ENCODE measurements at places on chromosomes 11 and 22.

DNA sequence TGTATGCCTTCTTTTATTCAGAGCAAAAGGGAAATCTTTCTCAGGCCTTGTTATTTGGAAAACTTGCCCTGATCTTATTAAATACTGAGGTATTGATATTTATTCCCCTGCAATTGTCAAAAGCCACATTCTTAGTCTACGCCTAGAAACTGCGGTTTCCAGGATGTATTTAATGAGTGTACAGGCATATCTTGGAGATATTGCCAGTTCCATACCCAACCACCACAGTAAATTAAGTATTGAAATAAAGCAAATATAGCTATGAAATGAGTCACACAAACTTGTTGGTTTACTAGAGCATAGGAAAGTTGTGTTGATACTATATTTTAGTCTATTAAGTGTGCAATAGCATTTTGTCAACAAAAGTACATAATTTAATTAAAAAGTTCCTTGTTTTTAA, 152.7 kb upstream of the CCDC179 start:
- DNase-seq = no peak

DNA sequence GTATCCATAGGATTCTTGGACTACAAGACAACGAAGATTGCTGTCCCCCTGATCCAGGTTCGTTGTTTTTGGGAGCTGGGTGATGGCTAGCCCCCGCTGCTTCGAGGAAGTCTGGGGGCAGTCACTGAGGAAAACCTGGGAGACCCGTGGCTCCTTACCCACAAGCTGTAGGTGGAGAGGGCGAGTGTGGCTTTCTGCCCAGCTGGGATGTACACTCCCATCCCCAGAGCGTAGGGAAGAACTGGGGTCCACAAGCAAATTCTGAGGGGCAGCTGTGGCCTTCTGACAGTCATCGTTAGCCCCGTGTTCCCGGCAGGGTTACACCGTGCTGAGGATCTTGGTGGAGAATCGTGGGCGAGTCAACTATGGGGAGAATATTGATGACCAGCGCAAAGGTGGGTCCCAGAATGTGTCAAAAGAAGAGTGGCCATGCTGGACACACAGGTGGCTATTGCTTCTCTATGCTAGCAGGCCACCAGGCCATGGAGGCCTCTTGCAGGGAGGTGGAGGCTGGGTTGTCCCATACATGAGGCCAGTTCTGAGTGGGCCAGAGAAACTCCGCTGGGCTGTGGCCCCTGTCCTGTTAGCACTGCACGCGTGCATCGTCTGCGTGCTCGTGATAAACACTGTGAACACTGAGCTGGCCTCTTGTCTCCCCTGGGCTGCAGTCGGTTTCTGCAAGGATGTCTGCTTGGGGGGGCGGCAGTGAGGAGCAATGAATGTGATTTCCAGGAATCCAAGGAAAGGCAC, 39.8 kb downstream of the GLB1L2 start:
- no peak for DNase-seq

- no peak for DNase-seq
Measured at GRCh38 chr11:8020244-8020597, 33.1 kb downstream of the EIF3F start.

DNA sequence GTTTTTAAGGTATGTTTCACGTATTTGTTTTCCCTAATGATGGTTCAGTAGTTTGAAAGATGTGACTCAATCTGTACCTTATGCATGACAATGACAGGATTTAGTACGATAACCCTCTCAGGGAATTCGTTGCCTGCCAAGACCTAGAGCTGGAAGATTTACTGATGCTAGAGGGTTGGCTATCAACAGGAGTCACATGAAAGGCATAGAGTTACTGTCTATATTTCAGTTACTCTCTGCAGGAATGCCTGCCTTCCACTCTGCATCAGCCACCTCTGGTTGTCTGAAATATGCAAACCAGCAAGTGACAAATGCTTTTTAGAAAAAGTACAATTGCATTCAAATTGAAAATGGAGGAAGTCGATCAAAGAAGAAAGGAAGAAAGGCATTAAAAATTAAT, 276.3 kb upstream of the RAG2 start:
- no peak for DNase-seq

DNA sequence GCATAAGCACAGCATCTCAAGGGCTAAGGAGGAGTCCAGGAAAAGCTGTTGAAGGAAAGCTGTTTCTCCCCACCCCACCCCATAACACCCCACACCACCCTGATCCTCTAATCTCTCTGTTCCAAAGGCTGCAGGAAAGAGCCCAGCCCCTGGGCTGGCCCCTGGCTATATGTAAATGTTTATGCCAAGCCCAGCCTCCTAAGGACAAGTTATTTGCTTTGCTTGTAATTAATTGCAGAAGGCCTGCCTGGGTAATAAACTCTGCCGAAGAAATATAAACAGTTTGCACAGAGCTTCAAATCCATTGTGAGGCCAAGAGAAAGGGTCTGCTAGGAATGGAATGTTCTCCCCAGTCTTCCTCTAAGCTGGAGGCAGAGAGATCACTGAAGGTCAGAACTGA, 21.2 kb downstream of the ARRB1 start:
- DNase-seq = no peak

GRCh38 chr11:19561011-19561410, 151.6 kb upstream of the NAV2 start:
- DNase-seq = no peak

DNA sequence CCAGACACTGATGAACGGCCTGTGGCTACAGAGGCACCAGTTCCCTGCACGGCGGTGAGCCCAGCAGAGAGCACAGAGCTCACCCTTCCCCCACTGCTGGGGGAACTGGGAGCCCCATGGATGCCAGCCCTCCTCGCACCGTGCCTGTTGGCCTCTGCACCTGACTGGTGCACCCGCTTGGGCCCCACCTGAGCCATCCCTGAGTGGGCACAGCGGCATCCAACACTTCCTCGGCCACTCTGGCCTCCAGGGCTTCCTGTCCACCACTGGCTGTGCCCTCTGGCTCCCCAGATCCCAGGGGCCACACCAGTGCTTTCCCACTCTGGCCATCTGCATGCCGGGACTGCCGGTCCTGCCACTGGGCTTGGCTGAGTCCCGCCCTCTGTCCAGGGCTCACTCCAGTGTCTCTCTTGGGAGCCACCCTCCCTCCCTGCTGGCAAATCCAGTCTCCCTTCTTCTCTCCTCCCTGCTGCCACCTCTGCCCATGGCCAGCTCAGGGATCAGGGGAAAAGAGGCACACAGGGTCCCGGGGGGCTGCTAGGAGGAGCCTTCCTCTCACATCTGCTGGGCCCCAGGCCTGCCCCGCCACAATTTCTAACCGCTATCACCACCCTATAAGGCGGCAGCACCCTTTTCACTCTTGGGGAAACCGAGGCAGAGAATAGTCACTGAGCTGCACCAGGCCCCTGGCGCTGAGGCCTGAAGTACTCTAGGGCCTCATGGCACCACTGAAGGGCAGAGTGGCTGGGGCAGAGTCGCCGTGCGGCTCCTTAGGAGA, 33.0 kb downstream of the GNB1L start:
- no peak for DNase-seq

DNA sequence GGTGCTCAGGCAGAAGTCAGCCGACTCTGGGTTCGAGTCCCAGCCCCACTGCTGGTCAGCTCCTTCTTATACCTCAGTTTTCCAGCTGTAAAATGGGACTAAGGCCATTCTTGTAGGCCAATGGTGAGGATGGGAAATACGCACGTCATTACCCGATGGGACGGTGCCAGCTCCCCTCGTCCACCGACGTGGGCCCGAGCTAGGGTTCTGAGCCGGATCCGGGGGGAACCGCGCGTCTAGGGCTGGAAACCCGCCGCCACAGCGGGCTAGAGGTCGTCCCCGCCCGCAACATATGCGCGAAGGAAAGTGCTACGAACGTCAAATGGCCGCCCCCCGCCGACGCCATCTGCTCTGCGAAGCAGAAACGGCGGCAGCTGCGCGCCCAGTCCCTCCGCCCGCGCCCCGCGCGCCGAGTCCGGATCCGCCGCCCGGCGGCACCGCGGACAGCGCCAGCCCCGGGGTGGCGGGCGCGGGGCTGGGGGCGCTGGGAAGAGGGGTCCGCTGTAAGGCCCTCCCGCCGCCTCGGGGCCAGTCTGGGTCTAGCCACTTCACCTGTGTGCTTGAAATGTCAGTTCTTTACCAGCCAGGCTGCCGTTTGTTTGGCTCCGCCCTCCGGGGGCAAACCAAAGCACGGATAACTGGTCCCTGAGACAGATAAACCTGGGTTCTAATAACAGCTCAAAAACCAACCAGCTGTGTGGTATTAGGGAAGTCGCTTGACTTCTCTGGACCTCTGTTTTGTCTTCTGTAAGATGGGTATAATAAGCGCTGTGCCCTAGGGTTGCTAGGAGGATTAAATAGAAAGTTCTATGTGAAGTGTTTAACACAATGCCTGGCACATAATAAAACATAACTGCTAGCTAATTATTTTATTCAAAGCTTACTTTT, 103.5 kb upstream of the RCN1 start:
- DNase-seq = no peak

- no peak for DNase-seq
Measured at GRCh38 chr11:37089439-37089838, 491.4 kb upstream of the RAG2 start.

DNA sequence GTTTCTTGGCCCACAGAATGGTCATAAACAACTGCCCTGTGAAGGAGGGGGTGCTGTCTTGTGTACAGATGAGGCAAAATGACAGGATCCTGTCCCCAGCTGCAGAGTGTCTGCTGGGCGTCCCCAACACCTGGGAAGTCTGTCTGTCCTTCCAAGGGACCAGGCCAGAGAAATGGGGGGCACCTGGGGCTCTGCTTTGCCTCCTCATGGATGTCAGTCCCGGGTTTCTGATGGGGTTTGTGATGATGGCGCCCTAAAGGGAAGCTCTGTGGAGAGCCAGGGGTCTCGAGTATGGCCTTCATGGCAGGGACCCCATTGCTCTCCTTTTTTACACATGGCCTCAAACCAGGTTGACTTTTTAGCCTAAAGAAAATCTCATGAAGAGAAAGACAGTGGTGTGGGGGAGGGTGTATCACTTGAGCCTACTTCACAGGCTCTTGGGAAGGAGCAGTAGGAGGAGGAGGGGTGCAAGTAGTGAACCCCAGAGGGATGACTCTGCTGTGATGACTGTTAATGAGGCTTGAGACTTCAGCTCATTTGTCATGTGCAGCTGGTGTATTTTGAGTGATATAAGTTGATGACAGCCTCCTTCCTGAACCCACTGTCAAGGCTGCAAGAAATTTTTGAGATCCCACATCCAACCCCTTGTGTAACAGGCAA, 40.6 kb upstream of the TUB start:
- DNase-seq = no peak

- DNase-seq = no peak
Measured at GRCh38 chr11:1205121-1205986, 17.5 kb upstream of the MUC5B start.

DNA sequence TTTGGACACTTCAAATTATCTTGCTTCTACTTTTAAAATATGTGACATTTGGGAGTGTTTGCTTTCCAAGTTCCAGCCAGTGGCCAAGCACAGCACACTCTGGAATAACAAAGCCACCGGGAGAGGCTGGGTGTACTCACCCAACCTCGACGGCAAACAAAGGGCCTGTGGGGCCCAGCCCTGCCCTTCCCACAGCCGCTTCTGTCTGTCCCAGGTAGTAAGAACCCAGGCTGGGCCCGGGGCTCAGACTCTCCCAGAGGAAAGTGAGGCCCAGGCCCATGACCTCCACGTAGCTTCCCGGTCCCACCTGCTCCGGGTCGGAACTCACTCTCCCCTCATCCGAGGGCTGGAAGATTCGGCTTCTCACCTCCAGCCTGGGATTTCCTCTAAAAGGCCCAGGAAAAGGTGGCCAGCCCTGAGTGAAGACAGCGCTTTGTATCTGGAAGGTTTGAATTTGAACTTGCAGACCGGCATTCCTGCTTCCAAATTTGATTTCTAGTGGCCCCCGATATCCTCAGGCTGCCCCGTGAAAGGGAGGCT, 93.5 kb downstream of the CELSR1 start:
- no peak for DNase-seq
